ENCODE measurements at places on chromosomes 6 and 20.

DNA sequence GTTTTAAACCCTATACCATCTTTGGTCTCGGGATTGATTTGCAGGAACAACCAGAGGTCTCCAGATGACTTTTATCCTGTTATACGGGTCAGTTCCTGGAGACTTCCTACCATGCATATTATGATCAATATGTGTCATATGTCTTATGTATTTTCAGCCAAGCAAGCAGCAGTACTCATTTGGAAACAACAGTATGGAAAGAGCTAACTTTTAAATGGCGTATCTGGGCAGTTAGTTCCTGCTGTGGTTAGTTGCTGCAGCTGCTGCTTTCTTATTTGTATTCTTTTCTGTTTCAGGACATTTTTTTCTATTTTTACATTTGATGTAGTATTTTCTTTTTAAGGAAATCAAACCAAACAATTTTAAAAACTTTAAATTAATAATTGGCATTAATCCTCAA is 207.5 kb downstream of the MANEA start:
- no peak overlapping the region for H3K4me3 ChIP-seq
- peaks cover 2% of the 10 kb centered on the region for H3K4me1 ChIP-seq
- H3K36me3 ChIP-seq: no peaks in the 10 kb centered on the region
- DNase-seq: no peak
- H3K27ac ChIP-seq: no peak overlapping the region

- H3K36me3 ChIP-seq: no peaks in the 10 kb centered on the region
- no peaks in the 10 kb centered on the region for H3K27me3 ChIP-seq
- DNase-seq: no peak
Observed at GRCh38 chr6:153058291-153058690, 55.8 kb upstream of the MTRF1L start.

DNA sequence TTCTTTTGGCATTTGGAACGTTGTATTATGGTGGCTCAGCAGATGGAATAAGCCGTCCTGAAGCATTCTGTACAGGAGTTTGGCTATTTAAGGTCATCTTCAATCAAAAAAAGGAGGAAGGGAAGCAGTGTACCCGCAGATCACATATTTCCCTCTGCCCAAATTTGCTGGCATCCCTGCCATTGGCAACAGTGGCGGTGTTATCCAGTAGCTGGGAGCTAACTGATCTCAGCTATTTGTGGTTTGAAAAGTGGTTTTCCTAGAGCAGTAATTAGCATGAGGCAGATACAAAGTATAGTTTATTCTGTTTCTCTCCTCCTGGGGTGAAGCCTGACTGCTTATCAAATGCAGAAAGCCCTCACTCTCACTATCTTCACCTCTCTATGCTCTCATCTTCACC is 576.8 kb downstream of the QKI start:
- peaks cover 4% of the 10 kb centered on the region for H3K27me3 ChIP-seq
- H3K36me3 ChIP-seq: no peaks in the 10 kb centered on the region
- H3K4me1 ChIP-seq: peaks cover 2% of the 10 kb centered on the region
- DNase-seq: no peak
- no peak overlapping the region for H3K4me3 ChIP-seq
- no peak overlapping the region for H3K27ac ChIP-seq

- H3K27me3 ChIP-seq: no peaks in the 10 kb centered on the region
- H3K36me3 ChIP-seq: peaks cover 5% of the 10 kb centered on the region
- no peak for DNase-seq
- peaks cover 16% of the 10 kb centered on the region for H3K4me1 ChIP-seq
- no peak overlapping the region for H3K4me3 ChIP-seq
Observed at GRCh38 chr6:151087861-151088598, 151.7 kb upstream of the AKAP12 start.

DNA sequence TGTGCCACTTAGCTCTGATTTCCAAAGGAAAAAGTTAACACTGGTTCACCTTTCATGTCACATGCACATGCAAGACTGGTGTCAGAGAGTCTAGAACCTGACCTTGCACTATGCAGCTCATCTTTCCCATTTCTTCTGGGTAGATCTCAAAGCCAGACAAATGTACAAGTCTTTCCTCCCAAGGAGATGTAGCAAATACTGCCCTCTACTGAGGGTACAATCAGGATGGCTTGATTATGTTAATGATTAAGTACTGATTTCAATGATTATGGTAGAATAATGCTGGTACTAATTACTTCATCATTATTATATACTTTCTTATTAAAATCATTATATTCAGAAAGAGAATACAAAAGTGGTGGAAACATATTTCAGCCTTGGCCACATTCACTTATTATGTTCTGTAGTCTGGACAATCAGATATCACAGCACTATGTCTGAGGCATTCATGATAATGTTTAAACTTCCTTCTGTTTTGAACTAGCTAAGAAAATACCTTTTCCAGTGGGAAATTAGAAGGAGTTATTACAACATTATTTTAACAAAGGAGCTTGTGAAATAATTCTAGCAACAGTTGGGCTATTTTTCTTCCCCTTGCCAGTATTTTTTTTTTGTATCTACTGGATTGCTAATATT is 68.5 kb upstream of the FOXO3 start:
- H3K27me3 ChIP-seq: no peaks in the 10 kb centered on the region
- H3K36me3 ChIP-seq: no peaks in the 10 kb centered on the region
- H3K4me3 ChIP-seq: no peak overlapping the region
- DNase-seq: no peak
- no peak overlapping the region for H3K27ac ChIP-seq
- no peaks in the 10 kb centered on the region for H3K4me1 ChIP-seq

DNA sequence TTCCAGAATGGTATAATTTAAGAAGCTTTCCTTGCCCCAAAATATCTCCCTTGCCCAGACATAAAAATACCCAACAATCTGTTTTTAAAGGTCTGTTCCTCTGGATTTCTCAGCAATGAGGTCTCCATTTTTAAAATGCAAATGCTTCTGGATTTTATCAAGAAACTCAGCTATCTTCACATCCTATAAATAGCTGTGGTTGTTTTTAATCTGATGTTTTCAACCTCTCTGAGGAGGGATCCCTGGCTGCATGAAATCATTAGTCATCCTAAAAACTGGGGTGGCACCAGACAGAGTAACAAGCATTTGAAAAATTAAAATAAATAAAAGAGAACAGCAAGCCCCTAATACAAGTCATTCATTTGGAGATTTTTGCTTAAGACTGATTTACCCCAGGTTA is 168.5 kb upstream of the ID4 start:
- H3K4me3 ChIP-seq: no peak overlapping the region
- no peaks in the 10 kb centered on the region for H3K36me3 ChIP-seq
- H3K27ac ChIP-seq: no peak overlapping the region

- peaks cover 4% of the 10 kb centered on the region for H3K36me3 ChIP-seq
- peaks cover 26% of the 10 kb centered on the region for H3K27me3 ChIP-seq
- H3K4me1 ChIP-seq: peaks cover 2% of the 10 kb centered on the region
- H3K4me3 ChIP-seq: peak overlapping the region; percentile 82
- DNase-seq: peak; percentile 10
Observed at GRCh38 chr6:30260036-30260504, 46.9 kb upstream of the TRIM26 start.

- H3K27me3 ChIP-seq: peaks cover 11% of the 10 kb centered on the region
- H3K27ac ChIP-seq: no peak overlapping the region
- DNase-seq: no peak
- no peak overlapping the region for H3K4me3 ChIP-seq
- H3K4me1 ChIP-seq: peaks cover 5% of the 10 kb centered on the region
Observed at GRCh38 chr6:4364172-4364571, 228.8 kb upstream of the ECI2 start.

GRCh38 chr6:147504848-147505247 is 3.6 kb upstream of the SAMD5 start:
- no peak overlapping the region for H3K4me3 ChIP-seq
- no peak overlapping the region for H3K27ac ChIP-seq
- H3K4me1 ChIP-seq: peaks cover 11% of the 10 kb centered on the region
- no peak for DNase-seq

- peaks cover 46% of the 10 kb centered on the region for H3K4me1 ChIP-seq
- H3K27ac ChIP-seq: peak overlapping the region; percentile 22
- no peak overlapping the region for H3K4me3 ChIP-seq
- DNase-seq: no peak
- H3K27me3 ChIP-seq: no peaks in the 10 kb centered on the region
- H3K36me3 ChIP-seq: peaks cover 5% of the 10 kb centered on the region
Observed at GRCh38 chr6:37878150-37878710, 58.7 kb downstream of the ZFAND3 start.

DNA sequence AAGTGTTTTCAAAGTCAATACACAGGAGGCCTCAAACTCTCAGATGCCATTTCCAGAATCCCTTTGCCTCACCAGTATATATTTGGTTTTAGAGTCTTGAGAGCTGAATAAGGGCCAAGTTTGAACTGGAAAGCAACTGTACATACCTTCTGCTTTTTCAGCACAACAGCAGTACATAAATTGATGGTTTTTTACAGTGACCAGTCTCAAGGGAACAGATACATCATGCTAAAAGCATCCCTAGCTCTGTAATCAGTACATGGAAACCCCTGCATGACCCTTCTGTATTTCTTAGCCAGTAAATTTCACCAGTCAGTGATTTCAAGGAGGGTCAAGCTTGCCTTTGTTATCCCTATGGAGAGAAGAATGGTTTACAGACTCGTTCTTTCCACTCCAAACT is 40.6 kb upstream of the ECHDC1 start:
- H3K4me3 ChIP-seq: no peak overlapping the region
- H3K4me1 ChIP-seq: no peaks in the 10 kb centered on the region
- no peaks in the 10 kb centered on the region for H3K27me3 ChIP-seq
- H3K36me3 ChIP-seq: peaks cover 14% of the 10 kb centered on the region

GRCh38 chr6:7173843-7174503 is 66.2 kb downstream of the RREB1 start:
- DNase-seq: no peak
- peak overlapping the region; percentile 76 for H3K27ac ChIP-seq
- peaks cover 8% of the 10 kb centered on the region for H3K36me3 ChIP-seq
- no peak overlapping the region for H3K4me3 ChIP-seq
- peaks cover 26% of the 10 kb centered on the region for H3K4me1 ChIP-seq

GRCh38 chr6:121794630-121795029 is 359.2 kb downstream of the GJA1 start:
- no peaks in the 10 kb centered on the region for H3K36me3 ChIP-seq
- H3K4me1 ChIP-seq: no peaks in the 10 kb centered on the region
- no peaks in the 10 kb centered on the region for H3K27me3 ChIP-seq
- no peak for DNase-seq
- no peak overlapping the region for H3K27ac ChIP-seq

GRCh38 chr6:55913228-55914195 is 38.1 kb upstream of the BMP5 start:
- no peak overlapping the region for H3K27ac ChIP-seq
- no peak for DNase-seq
- H3K4me1 ChIP-seq: peaks cover 1% of the 10 kb centered on the region
- no peak overlapping the region for H3K4me3 ChIP-seq
- H3K36me3 ChIP-seq: no peaks in the 10 kb centered on the region

- no peak overlapping the region for H3K4me3 ChIP-seq
- peaks cover 10% of the 10 kb centered on the region for H3K4me1 ChIP-seq
- H3K27ac ChIP-seq: no peak overlapping the region
- no peaks in the 10 kb centered on the region for H3K36me3 ChIP-seq
- H3K27me3 ChIP-seq: peaks cover 44% of the 10 kb centered on the region
Observed at GRCh38 chr20:39619271-39619785, 657.2 kb downstream of the DHX35 start.

DNA sequence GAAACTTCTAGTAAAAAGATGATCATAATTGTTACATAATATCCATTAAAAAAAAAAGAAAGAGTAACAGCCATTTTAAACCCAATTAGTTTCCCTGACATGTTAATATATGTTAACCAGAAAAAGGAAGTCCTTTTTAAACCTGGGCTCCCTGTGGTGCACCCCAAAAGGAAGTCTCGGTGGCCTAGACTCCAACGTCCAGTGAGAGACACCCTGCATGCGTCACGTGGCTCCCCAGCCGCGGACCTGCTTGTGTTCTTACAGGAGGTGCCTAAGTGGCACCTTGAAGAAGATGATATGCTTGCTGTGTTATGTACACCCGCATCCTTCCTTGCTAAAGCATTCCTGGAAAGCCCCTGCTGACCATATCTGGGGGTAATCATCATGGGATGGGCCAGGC is 50.1 kb downstream of the FOXC1 start:
- no peak for DNase-seq
- peaks cover 7% of the 10 kb centered on the region for H3K4me1 ChIP-seq
- H3K27ac ChIP-seq: no peak overlapping the region
- H3K27me3 ChIP-seq: peaks cover 5% of the 10 kb centered on the region
- no peak overlapping the region for H3K4me3 ChIP-seq
- no peaks in the 10 kb centered on the region for H3K36me3 ChIP-seq

- no peaks in the 10 kb centered on the region for H3K36me3 ChIP-seq
- DNase-seq: no peak
- no peaks in the 10 kb centered on the region for H3K4me1 ChIP-seq
- H3K4me3 ChIP-seq: no peak overlapping the region
Observed at GRCh38 chr6:135314543-135314942, 133.4 kb downstream of the MYB start.

DNA sequence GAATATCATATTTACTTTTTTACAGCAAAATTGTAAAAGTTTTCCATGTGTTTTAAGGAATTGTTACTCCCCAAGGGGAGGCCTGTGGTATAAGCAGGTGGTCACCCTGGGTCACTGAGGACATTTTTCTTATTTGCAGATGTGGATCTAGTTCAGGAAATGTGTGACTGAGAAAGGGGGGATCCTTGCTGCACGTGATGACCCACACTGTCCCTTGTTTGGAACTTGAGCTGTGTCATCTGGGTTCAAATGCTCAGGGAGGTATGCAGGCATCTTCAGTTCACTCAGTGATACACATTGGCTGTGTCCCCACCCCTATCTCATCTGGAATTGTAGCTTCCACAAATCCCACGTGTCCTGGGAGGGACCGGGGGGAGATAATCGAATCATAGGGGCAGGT is 431.9 kb upstream of the CDH4 start:
- H3K4me1 ChIP-seq: peaks cover 9% of the 10 kb centered on the region
- H3K27ac ChIP-seq: no peak overlapping the region
- H3K27me3 ChIP-seq: peaks cover 29% of the 10 kb centered on the region

- H3K27ac ChIP-seq: peak overlapping the region; percentile 95
- peak overlapping the region; percentile 43 for H3K4me3 ChIP-seq
Observed at GRCh38 chr20:23658989-23659609, 21.3 kb upstream of the CST3 start.

DNA sequence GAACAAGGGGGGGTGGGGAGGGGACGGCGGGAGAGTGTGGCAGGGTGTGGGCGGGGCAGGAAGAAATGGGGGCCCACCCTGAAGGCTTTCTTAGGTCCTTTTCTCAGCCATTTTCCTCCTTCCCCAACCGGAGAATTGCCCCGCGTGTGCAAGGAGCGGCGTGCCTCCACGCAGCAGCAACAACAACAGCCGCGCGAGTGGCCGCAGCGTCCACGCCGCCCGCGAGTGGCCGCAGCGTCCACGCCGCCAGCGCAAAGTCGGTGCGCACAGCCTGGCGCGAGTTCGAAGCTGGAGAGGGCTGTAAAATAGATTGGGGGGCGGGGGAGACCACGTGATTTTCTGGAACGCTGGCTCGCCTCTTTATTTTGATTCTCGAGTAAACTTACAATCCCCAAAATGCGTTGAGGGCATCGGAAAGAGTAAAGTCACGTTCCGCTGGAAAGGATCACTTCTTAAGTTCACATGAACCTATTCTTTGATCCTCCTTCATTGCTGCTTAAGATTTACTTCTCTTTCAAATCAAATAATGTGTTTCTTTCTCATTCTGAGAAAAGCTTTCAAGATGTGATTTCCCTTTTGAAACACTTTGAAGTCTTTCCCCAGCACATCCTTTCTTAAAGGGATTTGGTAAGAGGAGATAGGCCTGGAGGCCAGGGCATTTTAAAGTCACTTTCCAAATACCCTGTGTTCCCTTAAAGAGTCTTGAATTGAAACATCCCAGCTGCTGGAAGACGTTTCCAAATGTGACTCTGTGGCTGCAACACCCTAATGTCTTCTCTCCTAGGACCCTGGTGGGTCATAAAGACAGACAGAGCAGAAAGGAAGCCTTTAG is 66.7 kb upstream of the ZNF217 start:
- DNase-seq: no peak
- peak overlapping the region; percentile 26 for H3K4me3 ChIP-seq
- no peaks in the 10 kb centered on the region for H3K36me3 ChIP-seq
- H3K4me1 ChIP-seq: peaks cover 39% of the 10 kb centered on the region
- H3K27me3 ChIP-seq: no peaks in the 10 kb centered on the region
- peak overlapping the region; percentile 41 for H3K27ac ChIP-seq
